ENCODE measurements at places on chromosomes 4 and X.

DNA sequence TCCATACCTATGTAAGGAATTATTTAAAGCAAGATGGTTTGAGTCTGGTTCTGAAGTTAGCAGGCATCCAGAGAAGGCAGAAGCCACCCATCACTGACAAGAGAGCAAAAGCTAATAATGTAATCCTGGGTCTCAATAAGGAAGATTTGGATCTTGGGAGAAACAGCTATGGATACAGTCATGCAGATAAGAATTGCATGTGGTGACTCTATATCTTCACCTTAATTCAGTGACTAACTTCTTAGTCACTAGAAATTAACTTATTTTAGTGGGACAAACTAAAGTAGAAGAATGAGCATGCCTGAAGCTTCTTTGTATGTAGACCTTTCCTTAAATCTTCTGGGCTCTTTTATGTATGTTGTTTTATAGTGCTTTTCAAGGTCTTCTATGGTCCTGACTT is 66.6 kb downstream of the ATP10D start:
- DNase-seq = no peak

DNA sequence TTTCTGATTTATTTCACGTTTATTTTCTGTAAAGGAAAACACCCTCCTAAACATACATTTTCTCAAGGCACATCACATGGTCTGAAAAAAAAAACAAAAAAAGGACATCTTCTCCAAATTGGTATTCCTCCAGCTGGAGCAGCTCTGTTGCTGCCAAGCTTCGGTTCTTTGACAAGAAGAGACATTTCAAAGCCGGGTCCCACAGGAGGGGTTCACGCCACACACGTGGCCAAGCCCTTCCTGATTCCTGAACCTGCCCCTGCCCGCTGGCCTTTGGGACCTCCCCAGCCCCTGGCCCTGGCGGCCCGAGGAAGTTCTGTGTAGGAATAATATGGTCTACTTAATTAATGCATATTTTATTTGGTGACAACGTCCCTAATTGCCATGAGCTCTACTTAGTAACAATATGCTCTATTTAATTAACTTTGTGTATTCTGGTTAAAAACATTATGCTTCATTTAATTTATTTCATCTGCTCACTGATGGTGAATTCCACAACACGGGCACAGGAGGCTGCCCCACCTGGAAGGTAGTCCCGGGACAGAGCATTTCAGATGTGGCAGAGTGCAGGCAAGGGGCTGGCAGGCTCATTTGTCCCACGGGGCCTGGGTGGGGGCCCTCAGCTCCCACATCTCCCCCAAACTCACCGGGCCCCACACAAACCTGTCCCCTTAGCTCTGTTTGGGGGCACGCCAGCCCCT is 5.4 kb upstream of the RGS12 start:
- DNase-seq = no peak

DNA sequence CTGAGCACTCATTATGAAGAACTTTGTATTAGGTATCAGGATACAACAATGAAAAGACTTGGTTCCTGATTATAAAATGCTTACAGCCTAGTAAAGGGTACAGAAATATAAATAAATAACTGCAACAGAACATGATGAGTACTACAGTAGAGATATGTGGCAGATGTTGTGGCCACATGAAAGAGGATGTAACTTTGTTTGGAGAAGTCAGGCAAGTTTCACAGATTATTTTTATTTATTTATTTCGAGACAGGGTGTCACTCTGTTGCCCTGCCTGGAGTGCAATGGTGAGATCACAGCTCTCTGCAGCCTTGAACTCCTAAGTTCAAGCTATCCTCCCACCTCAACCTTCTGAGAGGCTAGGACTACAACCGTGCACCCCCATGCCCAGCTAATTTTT is 15.8 kb upstream of the UBE2K start:
- DNase-seq = no peak

- DNase-seq = no peak
Measured at GRCh38 chr4:35138449-35138848, 1105.9 kb downstream of the ARAP2 start.

DNA sequence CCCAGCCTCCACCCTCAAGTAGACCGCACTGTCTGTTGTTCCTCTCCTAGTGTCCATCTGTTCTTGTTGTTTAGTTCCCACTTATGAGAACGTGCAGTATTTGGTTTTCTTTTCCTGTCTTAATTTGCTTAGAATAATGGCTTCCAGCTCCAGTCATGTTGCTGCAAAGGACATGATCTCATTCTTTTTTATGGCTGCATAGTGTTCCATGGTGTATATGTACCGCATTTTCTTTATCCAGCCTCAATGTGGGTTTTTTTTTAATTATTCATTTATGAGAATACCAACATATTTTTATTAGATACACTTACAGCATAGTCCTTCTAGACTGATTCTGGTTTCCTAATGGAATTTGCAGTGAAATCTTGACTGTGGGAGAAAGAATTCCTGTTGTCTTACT is 1.3 kb downstream of the VMA21 start:
- DNase-seq = no peak

GRCh38 chrX:151543706-151544105 is 19.8 kb upstream of the PASD1 start:
- DNase-seq = no peak

GRCh38 chr4:112189754-112190153 is 41.8 kb upstream of the AP1AR start:
- DNase-seq = no peak

GRCh38 chrX:17174671-17175070 is 200.3 kb upstream of the NHS start:
- no peak for DNase-seq

DNA sequence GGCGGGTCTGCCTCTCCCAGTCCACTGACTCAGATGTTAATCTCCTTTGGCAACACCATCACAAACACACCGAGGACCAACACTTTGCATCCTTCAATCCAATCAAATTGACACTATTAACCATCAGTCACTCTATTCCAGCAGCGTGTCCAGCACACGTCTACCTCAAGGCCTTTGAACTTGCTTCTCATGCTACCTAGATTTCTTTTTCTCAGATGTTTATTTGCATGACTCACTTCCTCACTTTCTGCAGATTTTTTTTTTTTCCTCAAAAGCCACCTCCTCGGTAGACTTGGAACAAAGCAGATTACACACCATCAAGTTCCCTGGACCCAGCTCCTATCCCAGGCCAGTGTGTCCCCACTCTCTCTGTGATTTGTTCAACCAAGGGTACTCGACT is 49.5 kb downstream of the SUPT20HL2 start:
- no peak for DNase-seq
